ENCODE measurements at places on chromosomes 6 and 20.

DNA sequence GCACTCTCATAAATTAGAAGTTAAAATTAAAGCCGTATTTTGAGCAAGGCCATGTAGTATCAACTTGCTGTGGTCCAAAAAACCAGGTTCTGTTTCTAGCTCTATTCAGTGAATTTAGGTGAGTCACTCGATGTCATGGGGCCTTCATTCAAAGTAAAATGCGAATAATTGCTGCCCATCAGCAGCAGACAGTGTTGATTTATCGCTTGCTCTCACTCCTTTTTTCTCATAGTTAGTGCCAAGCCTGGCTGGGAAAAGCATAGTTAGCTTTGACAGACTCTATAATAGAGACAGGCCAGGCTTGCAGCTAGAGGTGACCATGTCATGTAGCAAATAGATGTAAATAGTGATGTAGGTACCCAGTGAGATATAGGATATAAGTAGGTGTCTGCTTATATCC lies 136.0 kb downstream of the EDN1 start:
- no peak for DNase-seq

GRCh38 chr6:63236398-63236817 lies 25.1 kb downstream of the FKBP1C start:
- DNase-seq = no peak

GRCh38 chr6:36357872-36358225 lies 21.2 kb upstream of the BNIP5 start:
- DNase-seq = no peak

- no peak for DNase-seq
Observed at GRCh38 chr6:42963855-42964605, 3.5 kb downstream of the GNMT start.

- no peak for DNase-seq
Observed at GRCh38 chr6:156662025-156662445, 115.1 kb upstream of the ARID1B start.

DNA sequence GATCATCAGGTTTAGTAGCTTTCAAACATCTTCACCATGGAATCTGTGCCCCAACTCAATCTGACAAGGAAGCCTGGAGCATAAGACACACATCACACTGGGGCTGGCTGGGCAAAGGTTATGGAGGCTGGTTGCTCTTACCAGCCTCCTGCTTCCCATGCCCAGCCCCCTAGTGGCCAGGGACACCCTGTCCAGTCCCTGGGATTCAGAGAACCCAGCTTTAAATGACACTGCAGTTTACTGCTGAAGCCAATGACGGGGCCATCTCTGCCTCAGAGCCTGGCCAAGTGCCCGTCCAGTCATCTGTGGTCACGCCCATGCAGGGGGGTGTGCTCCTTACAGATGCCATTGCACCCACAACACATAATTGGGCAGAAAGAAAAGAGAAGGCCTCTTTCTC lies 272.9 kb downstream of the SMOC2 start:
- DNase-seq = no peak

- no peak for DNase-seq
Observed at GRCh38 chr6:107819964-107820337, 4.2 kb downstream of the SCML4 start.

DNA sequence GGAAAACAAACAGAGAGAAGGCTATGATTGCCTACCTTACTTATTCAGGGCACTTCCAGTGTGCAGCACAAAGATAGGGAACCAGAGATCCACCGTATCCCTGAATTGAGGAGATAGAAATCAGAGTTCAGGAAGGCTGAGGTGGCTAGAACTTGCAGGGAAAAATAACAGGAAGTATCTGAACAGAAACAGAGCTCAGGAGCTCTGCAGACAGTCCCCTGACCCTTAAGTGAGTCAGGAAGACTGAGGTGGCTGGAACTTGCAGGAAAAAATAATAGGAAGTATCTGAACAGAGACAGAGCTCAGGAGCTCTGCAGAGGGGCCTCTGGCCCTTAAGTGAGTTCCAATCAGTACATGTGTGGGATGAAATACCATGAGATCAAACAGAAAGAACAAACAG lies 65.4 kb downstream of the RPRD1B start:
- no peak for DNase-seq

DNA sequence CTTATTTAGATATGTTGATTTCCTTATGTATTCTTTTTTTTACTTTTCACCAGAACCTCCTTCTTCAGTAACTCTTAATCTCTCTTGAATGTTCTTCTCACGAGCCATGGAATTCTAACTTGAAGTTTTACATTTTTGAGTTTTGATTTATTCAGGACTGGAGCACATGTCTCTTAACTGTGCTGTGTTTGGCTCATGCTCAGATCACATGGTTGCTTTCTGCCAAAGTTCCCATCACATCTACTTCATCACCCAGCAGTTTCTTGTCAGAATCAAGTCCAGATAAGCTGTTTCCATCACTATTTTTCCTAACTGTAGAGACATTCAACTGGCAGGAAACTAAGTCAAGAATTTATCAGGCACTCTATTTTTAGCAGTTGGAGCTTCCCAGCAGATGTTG lies 31.7 kb downstream of the SLC35A1 start:
- no peak for DNase-seq

DNA sequence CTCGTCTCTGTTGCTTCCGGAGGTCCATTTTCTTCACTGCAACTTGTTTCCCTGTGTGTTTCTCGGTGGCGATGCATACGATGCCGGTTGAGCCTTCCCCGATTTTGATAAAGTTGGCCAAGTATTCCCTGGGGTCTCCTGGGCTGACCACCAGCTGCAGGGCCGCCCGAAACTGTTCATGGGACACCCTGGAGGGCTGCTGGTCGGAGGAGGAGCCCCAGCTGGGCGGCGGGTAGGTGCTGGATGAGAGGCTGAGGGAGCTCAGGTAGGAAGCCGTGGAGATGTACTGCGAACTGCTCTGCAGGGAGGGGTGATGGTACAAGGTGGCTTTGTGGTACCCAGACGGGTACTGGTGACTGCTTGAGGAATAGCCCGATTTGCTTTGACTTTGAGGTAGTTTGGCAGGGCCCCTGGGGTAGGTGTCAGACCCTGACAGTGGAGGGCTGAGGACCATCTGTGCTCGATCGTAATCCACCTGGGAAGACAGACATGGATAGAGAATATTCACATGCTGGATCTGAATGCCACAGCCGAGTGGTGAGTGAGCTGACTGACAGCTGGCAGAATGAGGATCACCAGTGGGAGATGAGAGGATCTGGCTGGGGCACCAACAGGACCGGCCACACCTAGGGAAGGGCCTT lies 51.6 kb downstream of the LAMP5 start:
- no peak for DNase-seq

DNA sequence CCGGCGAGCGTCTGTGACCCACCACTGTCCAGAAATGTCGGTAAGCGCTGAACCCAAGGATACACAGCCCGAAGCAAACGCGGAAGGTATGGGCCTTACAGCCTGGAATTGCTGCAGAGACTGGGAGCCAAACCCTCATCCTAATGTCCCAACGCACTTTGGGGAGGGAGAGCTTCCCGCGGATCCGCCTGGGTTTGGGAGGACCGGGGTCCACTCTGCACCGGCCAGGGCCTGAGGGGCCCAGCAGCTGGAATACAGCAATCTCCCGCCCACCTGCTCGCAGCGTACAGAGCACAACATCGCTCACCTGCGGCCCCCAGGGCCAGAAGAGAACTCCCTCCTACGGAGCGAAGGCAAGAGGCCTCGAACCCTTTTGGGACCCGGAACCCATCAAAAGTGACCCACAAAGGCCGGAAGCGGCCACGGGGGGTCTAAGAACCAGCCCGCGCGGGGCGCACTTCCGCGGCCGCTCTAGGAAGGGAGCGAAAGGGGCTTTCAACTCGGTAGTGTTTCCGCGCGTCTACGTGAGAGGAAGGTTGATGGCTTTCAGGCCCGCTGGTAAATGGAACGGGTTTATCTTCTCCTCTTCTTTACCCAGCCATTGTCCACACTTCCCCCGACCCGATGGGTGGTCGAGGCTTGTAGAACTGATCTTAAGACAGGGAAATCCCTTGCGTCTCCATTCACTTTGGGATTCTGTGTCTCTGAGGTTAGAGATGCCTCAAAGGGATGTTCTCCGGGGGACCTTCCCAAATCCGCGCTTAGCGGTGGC lies at the start of gene ZSCAN12:
Gene ZSCAN12, minus strand, starts transcription at position 398 of the 772 bp plus-strand sequence. CDS start 1,342 bp downstream, outside the sequence.
- DNase-seq = peak; percentile 47

DNA sequence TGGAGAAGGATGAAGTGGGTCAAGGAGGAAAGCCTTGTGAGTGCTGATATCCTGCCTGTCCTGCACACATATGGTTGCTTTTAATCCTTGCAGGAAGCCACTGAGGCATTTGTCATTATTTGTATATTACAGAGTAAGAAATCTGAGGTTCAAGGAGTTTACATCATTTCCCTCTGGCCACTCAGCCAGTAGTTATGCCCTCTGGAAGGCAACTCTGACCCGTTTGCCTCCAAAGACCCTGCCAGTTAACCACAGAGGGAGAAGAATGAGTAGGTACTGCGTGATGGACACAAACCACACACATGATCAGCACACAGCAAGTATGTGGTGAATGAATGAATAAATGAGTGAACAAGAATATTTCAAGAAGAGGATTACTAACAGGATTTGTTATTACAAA lies 7.9 kb upstream of the FAM210B start:
- no peak for DNase-seq

DNA sequence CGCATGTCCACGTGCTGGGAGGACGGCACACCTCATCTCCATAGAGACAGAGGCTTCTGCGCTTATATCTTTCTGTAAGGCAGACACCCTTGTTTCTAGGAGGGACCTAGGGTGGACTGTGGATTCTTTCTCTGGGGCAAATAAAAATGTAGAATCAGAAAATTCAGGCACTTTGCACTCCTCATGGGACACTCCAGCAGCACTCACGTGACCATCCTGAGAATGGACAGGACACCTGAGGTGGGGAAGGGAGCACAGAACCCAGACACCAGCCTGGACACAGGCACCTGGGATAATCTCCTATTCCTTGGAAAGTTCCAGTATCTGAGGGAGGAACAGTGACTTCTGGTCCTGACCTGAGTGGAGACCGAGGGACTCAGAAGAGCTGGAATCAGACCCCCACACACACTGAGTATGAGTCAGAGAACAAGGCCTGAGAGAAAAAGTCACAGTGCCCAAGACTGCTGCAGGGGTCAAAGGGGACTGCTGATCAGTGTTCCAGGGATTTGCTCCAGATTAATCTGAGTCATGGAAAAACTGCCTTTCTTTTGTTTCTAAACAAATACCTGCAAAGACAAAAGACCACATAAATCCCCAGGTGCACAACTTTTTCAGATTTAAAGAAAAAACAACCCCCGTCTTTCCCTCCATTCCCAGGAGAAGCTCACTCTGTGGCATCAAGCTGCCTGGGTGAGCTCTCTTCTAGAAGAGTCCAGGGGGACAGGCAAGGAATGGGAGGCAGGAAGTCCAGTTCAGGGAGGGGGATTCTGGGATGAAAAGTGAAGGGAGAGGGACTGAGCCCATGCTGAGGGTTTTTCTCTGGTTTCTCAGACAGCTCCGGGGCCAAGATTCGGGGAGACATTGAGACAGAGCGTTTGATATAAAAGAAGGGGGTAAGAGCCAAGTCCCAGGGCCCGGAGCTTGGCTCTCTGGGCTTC lies 35.6 kb upstream of the MICB start:
- DNase-seq = no peak

DNA sequence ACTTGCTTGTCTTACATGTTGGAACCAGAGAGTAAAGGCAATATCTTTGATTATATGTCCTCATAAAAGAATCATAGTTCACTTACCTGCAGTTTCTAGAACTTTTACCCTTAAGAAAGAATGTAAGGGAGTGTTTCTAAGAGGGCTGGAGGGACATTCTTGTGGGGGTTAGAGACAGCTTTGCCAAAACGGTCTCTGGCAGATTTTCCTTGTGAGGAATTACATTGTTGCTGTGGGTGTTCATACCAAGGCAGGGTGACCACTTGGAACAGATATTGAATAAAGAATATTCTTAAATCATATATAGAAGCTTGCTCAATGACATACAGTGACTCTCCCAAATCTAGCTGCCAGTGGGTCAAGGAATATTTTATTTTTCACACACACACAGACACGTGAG lies 517.6 kb upstream of the SOX4 start:
- no peak for DNase-seq

DNA sequence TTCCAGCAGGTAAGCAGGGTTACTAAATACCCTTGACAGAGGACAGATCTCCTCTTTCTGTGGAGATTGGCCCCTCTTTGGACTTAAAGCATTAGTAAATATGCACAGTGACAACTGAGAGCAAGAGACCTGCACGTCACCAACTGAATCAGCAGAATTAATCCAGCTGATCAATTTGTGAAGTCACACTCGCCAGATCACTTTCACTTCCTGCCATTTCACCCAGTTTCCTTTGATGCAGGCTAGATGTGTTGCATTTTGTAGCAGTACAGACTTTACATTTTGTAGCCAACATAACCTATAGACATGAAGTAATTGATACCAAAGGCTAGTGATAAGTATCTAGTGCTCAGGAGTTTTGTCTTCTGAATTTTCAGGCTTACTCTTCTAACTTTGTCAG lies 11.9 kb downstream of the SYNE1 start:
- DNase-seq = no peak

- no peak for DNase-seq
Observed at GRCh38 chr6:146840641-146841040, 241.9 kb downstream of the ADGB start.

All from GF-D8 (cell line).